ENCODE measurements at places on chromosomes 12 and 14.

DNA sequence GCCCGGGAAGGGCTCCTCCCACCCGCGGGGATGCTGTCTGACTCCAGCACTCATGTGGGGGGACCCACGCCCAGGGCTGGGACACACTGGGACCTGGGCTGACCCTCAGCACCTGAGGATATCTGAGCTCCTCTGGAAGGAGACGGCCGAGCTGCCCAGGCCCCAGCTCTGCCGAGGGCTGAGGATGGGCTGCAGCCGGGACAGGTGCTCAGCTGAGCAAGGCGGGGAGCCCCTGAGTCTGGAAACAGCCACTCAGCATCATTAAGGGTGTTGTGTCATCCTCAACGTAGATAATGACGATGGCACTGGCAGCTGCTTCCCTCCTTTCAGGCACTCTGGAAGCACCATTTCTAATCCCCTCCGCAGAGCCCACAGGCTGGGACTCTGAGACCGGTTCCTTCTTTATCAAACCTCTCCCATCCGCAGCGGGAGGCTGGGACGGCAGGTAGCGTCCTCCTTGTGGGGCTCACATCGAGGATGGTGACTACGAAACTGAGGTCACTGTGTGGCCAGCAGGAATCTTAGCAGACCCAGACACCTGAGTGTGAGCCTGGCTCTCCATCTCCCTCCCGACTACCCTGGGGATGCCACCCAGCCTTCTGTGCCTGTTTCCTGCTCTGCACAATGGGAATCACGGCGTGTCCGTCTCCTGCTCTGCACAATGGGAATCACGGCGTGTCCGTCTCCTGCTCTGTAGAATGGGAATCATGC is 26.7 kb upstream of the SFSWAP start:
- no peak for DNase-seq

DNA sequence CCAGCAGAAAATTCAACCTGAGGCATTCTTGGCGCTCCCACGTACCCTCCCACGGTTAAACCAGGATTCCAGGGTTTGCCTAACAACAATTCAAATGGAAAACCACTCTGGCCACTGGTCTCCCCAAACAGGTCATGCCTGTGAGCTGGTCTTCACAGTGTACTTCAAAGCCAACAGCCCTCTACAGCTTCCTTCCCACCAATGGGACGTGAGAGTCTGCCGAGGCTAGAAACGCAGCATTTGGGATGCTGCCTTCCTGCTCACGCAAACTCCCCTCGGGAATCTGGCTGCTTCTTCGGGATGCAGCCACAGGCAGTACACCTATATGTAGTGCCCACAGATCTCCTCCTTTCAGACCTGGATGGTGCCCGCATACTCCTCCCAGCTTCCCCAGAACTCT is 149.1 kb downstream of the KLHL28 start:
- no peak for DNase-seq

DNA sequence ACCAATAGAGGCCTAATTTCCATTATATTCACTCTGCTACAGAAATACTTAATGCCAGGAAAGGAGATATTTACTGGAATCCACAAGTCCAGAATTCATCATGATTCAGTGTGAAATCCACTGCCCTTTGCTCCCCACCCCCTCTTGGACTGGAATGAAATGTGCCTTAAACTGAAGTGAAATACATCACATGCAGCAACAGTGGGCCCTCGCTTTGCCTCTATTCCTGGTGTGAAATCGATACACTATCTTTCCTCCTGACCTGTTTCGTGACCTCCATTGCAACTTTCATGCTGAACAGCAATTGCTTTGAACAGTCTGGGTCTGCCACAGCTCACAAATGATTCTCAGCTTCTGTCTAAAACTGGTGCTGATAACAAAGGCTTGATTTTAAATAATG is 100.6 kb downstream of the NPAS3 start:
- no peak for DNase-seq

- DNase-seq = no peak
Observed at GRCh38 chr12:130952171-130952954, 1.3 kb upstream of the ADGRD1 start.

DNA sequence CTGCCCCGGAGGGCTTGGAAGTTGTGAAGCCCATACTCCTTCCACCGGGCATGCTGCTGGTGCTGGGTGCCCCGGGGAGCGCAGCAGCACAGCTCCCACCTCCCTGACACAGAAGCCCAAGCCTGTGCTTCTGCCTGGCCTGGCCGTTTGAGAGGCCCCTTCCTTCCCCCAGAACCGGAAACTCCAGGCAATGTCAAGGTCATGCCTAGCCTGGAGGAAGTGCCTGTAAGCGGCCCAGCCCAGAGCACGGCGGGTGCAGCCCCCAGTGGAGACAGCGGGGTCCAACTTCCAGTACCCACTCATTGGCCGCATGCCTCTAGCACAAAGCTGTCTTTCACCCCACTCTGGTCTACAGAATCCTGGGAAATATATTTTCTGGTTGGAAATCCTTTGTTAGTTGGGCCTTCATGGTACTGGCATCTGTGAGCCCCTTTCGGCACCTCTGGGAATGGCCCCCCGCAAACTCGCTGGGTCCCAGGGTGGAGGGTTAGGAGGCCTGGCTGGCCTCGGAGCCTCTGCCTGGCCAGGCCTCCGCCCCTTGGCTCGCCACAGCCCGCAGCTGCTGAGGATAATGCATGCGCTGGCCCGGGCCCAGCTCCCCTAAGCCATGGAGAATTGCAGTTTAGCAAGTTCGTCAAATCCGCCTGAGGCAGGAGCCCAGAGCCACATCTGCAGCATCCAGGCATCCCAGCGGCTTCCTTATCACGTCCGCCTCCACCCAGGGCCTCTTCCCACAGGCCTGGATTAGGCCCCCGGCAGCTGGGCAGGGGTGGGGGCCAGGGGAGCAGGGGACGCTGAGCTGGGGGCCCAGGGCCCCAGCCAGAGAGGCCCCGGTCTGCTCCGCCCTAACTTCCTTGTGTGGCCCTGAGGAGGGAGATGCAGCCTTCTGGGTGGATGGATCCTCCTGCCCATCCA is 48.9 kb upstream of the DLK1 start:
- no peak for DNase-seq

- DNase-seq = no peak
Observed at GRCh38 chr12:101414533-101415119, 7.1 kb upstream of the ARL1 start.

DNA sequence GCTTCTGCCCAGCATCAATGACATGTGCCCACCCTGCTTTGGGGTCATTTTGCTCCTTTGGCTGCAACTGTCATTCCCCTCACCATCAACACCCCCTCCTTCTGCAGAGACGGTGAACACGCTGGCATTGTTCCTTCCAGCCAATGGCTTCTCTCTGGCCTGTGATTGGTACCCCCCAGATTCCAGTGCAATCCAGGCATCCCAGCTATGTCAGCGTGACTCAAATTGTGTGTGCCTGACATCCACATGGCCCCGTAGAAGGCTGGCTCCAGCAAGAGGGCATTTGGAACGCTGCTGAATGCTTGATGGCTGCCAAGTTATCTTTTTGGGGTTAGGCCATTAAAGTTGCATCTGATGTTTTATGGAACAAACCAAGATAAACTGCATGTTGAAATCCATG is 21.0 kb upstream of the CCND2 start:
- no peak for DNase-seq

GRCh38 chr12:125228519-125229260 is 163.5 kb downstream of the AACS start:
- DNase-seq = no peak

GRCh38 chr12:46585854-46586621 is 213.5 kb upstream of the SLC38A2 start:
- no peak for DNase-seq

- peak; percentile 8 for DNase-seq
Observed at GRCh38 chr14:71324767-71325272, 417.6 kb downstream of the PCNX1 start.

- DNase-seq = no peak
Observed at GRCh38 chr12:32502693-32503502, 103.5 kb downstream of the FGD4 start.

DNA sequence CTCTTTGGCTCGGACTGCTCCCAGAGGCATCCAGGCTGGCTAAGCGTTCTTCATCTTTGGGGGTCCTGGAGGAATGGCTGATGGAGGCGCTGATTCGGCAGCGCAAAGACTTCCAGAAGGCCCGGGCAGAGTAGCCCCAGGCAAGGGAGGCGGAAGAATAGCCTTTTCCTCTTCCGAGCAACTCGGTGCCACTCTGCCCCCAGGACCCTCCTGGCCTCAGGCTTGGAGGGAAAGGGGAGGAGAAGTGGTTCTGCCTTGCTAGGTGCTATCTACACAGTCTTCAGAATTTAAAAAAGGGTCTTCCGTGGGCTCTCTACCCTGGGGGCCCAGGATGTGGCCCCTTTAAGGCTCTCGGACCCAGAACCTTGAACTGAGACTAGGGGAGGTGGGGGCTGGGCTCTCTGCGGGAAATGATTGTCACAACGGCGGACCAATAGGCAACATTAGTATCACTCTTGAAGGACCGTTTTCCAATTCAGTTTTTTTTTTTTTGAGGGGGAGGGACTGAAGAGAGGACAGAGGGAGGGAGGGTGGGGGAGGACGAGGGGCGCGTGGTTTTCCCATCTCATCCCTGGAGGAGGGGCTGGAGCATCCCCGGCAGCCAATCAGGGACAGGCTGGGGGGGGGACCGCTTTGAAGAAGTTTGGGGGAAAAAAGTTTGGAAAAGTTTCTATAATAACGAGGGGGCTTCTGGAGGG is at the start of gene NFATC4:
Gene NFATC4, plus strand, starts transcription at position 671 of the 698 bp plus-strand sequence. CDS start 157 bp downstream, outside the sequence.
- DNase-seq = no peak

DNA sequence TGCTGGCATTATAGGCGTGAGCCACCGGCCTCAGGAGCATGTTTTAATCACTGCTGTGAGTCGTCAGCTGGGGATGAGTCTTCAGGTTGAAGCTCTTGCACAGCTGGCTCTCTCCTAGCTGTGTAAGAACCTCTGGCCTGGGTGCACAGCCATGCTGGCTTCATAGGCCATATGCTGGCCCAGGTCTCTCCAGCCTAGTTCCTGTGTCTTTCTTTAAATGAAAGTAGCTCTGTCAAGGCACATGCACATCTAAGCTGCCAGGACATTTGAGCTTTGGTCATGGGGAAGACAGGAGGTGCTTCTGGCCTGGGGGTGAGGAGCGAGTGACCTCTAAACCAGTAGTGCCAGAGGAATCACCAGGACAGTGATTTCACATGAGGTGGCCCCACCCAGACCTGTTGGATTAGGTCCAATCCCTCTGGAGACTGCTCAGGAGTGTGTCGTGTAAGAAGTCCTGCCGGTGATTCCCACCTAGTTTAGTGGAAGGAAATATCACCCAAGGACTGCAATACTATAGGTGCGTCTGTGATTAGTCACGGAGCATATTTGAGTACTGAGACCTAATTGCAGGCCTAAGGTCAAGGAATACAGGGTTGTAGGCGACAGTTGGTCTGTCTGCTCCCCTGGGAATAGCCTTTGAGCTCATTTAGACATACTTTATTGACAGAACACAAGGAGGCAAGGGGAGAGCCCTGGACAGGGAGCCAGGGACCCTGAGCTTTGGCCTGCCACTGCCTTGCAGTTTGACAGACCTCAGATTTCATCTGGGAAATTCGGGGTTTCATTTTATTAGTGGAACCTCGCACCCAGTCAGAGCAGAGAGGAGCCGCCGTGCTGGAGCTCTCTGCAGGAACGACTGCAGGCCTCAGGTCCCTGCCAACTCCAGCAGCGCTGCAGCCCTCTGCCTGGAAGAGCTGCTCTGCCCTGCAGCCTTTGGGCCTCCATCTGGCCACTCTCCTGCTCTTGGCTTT is 67.0 kb downstream of the ANKRD9 start:
- DNase-seq = no peak

DNA sequence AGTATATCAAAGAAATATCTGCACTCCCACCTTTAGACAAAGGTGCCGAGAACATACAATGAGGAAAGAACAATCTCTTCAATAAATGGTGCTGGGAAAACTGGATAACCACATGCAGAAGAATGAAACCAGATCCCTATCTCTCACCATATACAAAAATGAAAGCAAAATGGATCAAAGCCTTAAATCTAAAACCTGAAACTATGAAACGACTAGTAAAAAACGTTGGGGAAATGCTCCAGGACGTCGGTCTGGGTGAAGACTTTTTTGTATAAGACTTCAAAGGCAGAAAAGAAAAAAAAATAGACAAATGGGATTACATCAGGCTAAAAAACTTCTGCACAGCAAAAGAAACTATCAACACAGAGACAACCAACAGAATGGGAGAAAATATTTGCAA is 83.8 kb downstream of the PPM1A start:
- DNase-seq = no peak

- no peak for DNase-seq
Observed at GRCh38 chr14:92923744-92924103, 774 bp downstream of the CHGA start.

DNA sequence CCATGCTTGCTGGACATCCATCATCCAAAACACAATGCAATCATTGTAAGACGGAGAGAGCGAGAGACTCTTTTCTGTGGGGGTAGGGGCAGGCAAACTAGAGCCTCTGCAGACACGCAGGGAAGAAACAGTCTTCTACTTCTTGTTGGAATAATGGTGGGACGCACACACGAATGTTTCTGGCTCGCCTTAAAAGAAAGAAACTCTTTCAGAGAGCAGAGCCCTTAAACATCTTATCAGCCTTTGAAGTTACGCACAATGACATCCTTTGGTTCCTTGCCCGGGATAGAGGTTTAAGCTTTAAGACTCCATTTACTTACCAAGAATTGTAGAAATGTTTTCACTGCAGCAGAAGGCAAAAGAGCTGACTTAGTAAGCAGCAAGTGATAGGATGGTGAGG is 133.8 kb upstream of the FOXN3 start:
- DNase-seq = no peak

DNA sequence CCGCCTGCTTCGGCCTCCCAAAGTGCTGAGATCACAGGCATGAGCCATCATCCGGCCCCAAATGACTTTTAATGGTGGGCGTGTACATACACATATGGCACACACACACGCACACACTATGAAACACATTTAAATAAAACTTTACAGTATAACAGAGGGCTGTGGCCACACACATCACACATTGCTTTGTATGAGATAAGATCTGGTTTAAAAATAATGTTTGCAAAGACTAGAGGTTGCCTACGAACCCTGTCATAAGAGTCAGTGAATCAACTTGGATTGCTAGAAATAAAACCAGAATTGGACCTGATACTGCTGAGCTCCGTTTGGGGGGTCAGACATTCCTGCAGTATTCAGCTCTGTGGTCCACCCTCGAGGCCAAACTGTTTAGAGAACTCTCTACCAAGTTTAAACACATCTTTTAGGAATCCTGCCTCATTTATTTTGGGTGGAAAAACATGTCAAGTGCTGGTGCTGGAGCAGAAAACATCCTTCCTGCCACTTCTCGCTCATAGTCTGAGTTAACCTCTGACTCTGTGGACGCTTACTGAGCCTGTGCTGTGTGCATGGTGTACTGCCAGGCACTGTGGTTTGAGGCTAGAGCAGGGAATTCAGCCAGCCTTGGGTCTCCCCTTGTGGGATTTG is 47.8 kb upstream of the EML1 start:
- no peak for DNase-seq

- DNase-seq = no peak
Observed at GRCh38 chr12:6340745-6341416, 995 bp downstream of the TNFRSF1A start.

- DNase-seq = no peak
Observed at GRCh38 chr14:106378191-106378590, 851.8 kb downstream of the TMEM121 start.

DNA sequence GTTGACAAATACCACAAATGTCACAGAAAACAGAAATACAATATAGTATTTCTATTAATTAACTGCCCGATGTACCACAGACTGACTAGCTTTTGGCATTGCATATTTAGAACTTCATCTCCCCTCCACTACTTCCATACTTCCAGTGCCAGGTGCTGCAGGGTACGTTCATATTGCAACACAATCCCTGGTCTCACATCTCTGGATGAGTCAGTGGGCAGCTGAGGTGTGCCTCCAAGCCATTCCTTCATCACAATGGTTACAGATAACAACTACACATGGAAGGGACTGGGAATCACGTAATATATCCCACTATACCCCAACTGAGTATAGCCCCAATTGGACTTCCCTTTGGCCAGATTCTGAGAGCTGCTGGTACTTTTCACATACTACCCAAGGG is 31.1 kb downstream of the CCDC198 start:
- DNase-seq = no peak
